Stomach (tissue), 19 donors: ENCODE measurements at places on chromosomes 7 and 10.
A peak's percentile ranks its signal among the peaks of the same experiment; 100 is the strongest.

- no peaks in the 10 kb centered on the region for H3K36me3 ChIP-seq
- no peaks in the 10 kb centered on the region for H3K27me3 ChIP-seq
- no peak overlapping the region for H3K27ac ChIP-seq
- H3K4me3 ChIP-seq: no peak overlapping the region
Measured at GRCh38 chr7:142185801-142186200, 72.1 kb downstream of the PRSS58 start.

DNA sequence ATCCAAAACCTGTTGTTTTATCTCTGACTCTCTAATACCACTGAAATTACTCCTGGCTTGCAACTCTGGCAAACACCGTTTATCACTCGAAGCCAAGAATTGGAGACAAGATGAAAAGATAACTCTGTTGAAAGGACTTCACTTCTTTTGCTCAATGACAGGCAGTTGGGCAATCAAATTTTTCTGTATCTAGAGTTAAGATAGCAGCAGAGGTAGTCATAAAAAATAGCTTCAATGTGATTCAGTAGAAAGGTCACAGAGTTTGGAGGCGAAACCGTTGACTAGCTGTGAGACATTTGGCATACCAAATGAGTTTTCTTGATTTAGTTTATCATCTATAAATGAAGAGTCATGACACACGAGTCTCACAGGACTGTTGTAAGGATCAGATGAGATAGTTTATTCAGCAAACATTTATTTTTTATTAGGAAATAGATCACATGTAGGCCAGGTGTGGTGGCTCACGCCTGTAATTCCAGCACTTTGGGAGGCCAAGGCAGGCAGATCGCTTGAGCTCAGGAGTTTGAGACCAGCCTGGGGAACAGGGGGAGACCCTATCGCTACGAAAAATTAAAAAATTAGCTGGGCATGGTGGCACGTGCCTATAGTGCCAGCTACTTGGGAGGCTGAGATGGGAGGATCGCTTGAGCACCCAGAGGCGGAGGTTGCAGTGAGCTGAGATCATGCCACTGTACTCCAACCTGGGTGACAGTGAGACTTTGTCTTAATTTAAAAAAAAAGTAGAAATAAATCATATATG lies 23.6 kb downstream of the AKR1B1 start:
- no peak overlapping the region for H3K4me3 ChIP-seq
- H3K27ac ChIP-seq: no peak overlapping the region
- DNase-seq: no peak
- no peaks in the 10 kb centered on the region for H3K4me1 ChIP-seq

DNA sequence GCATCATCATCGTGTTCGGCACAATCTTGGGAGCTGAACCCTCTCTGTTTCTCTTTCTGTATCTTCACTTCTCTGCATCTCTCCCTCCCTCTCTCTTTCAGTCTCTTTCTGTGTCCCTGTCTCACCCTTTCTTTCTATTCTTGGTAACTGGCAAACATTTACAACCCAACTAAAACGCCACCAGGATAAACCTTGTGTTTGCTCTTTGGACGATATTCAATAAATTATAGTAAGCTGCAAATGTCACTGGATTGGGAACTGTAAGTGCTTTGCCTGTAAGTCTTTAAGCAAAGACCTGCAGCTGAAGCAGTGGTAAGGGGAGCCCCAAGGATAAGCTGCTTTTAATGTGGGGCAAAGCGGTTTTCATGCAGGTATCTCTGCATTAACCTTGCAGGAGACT lies 558.0 kb upstream of the MKI67 start:
- no peaks in the 10 kb centered on the region for H3K4me1 ChIP-seq
- no peaks in the 10 kb centered on the region for H3K36me3 ChIP-seq
- no peak for DNase-seq
- H3K4me3 ChIP-seq: no peak overlapping the region
- no peak overlapping the region for H3K27ac ChIP-seq

- no peak for DNase-seq
- H3K4me3 ChIP-seq: no peak overlapping the region
- no peaks in the 10 kb centered on the region for H3K4me1 ChIP-seq
Measured at GRCh38 chr7:130598056-130598455, 70.5 kb downstream of the COPG2 start.

DNA sequence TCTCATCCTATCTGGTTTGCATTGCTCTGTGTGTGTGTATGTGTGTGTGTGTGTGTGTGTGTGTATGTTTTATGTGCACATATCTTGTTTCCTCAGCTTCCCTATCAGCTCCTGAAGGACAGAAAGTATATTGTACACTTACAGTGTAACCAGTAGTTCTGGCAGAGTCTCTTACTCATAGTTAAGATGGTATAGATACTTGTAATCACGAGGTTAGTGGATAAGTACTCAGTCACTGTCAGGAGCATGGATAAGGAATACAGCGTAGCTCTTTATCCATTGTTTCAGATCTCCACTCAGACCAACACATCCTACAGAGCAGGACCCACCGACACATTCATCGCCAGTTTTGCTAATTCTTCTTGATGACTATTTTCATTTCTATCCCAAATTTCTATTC lies 275.0 kb downstream of the TSPAN12 start:
- H3K36me3 ChIP-seq: no peaks in the 10 kb centered on the region

DNA sequence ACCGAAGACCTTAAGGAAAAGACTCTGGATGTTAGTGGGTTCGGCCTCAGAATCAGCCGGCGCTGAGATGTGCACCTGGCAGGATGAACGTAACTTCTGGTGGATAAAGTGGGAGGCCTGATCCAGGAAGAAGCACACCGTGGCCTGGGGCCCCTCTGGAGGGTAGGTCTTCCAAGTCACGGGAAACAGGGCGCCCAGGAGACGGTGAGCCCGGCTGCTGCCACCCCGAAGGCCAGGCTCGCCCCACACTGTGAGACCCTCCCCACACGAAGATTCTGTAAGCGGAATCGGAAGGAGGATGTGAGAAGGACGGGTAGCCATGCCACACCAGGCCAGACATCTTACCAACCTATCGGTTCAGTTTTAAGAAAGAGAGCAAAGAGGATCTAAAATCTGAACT lies 279.0 kb downstream of the DNAJB6 start:
- H3K27ac ChIP-seq: peak overlapping the region; percentile 10
- no peaks in the 10 kb centered on the region for H3K36me3 ChIP-seq
- H3K4me1 ChIP-seq: peaks cover 10% of the 10 kb centered on the region
- H3K27me3 ChIP-seq: peaks cover 14% of the 10 kb centered on the region
- no peak for DNase-seq
- H3K4me3 ChIP-seq: no peak overlapping the region

DNA sequence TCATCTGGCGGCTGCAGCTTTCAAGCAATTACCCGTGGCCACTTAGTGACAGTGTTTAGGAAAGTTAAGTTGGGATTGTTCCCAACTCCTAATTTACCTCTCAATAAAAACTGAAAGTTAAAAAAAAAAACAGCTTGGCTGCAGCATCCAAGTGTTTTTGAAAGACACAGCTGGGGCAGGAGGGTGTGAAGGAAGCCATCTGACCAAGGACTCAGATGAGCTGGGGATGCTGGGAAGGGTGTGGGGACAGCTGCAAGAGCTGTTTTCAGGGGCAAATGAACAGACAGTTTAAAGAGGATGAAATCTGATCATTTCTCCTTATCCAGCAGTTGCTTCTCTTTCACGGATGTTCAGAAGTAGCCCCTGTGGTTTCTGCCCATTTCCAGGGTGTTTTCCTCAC lies 129.2 kb upstream of the CDCA7L start:
- peaks cover 21% of the 10 kb centered on the region for H3K27me3 ChIP-seq
- H3K36me3 ChIP-seq: no peaks in the 10 kb centered on the region
- no peak overlapping the region for H3K27ac ChIP-seq
- H3K4me3 ChIP-seq: no peak overlapping the region

GRCh38 chr7:116511552-116512519 lies 12.3 kb downstream of the CAV2 start:
- no peaks in the 10 kb centered on the region for H3K27me3 ChIP-seq
- peak; percentile 39 for DNase-seq
- no peaks in the 10 kb centered on the region for H3K36me3 ChIP-seq
- peaks cover 20% of the 10 kb centered on the region for H3K4me1 ChIP-seq
- H3K4me3 ChIP-seq: peak overlapping the region; percentile 29

DNA sequence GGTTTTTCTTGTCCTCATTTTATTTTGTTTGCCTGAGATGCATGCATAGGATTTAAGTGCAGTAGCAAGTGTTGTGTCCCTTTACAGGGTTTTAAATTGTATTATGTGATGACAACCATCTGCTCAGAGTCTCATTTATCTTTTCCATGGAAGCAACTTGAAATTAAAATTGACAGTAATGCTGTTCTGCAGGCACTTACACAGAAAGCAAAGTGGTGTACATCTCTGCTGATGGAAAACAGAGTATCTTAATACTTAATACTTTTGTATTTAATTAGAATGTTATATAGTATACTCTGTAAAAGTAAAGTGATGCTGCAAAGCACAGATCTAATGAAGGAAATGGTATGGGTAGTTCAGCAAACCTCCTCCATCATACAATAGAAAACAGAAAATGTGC lies 482.9 kb downstream of the POM121L12 start:
- H3K36me3 ChIP-seq: no peaks in the 10 kb centered on the region
- no peak for DNase-seq
- H3K27ac ChIP-seq: no peak overlapping the region
- no peak overlapping the region for H3K4me3 ChIP-seq
- H3K27me3 ChIP-seq: no peaks in the 10 kb centered on the region

DNA sequence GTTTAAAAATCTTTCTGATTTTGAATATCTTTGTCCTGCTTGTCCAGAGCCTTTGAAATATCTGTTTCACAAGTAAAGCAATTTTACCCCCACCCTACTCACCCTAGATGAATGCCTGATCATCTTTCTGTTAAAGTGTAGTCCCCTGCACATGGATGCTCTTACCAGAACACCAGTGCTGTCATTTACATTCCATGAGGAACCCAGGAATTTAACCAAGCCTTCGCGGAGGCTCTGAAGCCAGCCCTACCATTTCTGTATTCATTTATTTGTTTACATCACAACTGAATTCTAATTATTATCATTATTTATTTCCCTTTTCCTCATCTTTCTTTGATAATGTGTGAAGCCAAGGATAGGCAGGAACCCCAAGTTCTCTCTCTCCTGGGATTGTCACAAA lies 167.8 kb upstream of the MYO3A start:
- H3K36me3 ChIP-seq: no peaks in the 10 kb centered on the region
- no peak for DNase-seq
- no peaks in the 10 kb centered on the region for H3K27me3 ChIP-seq

GRCh38 chr7:96016056-96016586 lies 243.8 kb downstream of the DYNC1I1 start:
- DNase-seq: no peak
- H3K27ac ChIP-seq: no peak overlapping the region
- H3K27me3 ChIP-seq: no peaks in the 10 kb centered on the region
- no peaks in the 10 kb centered on the region for H3K36me3 ChIP-seq
- H3K4me1 ChIP-seq: no peaks in the 10 kb centered on the region

DNA sequence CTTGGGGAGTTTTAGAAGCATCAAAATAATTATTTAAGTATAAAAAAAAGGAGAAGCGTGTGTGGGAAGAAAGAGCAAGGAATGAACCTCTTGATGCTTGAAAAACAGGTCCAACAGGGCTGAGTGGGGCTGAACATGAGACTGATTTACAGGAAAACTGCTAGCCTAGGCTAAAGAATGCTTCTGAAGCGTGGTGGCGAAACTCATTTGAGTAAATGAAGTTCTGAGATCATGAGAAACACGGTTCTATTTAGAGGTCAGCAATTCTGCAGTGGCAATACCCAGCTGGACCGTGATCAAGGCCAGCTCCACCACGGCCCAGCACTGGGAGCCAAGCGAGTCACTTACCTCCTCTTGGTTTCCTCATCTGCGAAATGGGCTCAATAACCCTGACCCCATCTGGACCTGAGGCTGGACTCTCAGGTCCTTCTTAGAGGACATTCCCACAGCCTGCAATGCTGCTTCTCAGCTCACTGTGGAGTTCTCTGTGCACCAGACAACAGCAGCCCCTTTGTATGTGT lies 140.1 kb upstream of the ADAM12 start:
- no peak for DNase-seq
- no peaks in the 10 kb centered on the region for H3K36me3 ChIP-seq
- H3K27me3 ChIP-seq: peaks cover 16% of the 10 kb centered on the region
- H3K27ac ChIP-seq: no peak overlapping the region
- no peak overlapping the region for H3K4me3 ChIP-seq
- no peaks in the 10 kb centered on the region for H3K4me1 ChIP-seq

GRCh38 chr10:74645692-74646091 lies 180.7 kb upstream of the KAT6B start:
- H3K27ac ChIP-seq: no peak overlapping the region
- peaks cover 3% of the 10 kb centered on the region for H3K4me1 ChIP-seq
- H3K36me3 ChIP-seq: no peaks in the 10 kb centered on the region
- DNase-seq: no peak
